ENCODE measurements at places on chromosomes 5 and 9.
A peak's percentile ranks its signal among the peaks of the same experiment; 100 is the strongest.

DNA sequence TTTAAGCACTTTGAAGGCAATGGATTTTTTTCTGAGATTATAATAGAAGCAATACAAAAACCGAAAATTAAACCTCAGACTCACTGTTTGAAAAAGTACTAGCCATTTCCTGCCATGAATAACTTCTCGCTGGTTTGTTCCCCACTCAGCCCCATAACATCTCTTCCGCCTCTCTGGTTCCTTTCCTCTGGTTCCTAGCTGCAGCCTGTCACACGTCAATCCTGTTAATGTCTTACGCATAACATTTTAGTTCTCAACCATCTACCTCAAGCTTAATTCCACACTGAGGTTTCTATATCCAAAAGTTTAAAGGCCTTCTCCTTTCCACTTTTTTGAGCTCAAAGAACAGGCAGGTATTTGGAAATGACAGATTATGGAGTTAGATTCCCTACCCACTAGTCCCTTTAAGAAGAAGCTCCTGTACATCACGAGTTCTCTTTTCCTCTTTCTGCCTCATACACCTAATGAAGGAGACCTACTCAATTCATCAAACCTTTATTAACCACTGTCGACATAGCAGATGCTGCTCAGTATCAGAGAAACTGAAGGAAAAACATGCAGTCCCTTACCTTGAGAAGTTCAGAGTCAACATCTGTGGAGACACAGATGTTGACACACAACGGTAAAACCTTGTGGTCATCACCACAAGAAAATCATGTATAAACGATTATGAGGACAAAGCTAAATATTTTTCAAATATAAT is 243.0 kb upstream of the PTGER4 start:
- no peak for DNase-seq

GRCh38 chr9:78097541-78097940 is 65.9 kb upstream of the GNAQ start:
- peak; percentile 73 for DNase-seq

GRCh38 chr5:115800108-115800507 is 16.4 kb downstream of the CDO1 start:
- no peak for DNase-seq

- DNase-seq = no peak
Measured at GRCh38 chr5:137280656-137281055, 218.5 kb downstream of the SPOCK1 start.

GRCh38 chr5:133130387-133131118 is 78.7 kb downstream of the HSPA4 start:
- peak; percentile 45 for DNase-seq

DNA sequence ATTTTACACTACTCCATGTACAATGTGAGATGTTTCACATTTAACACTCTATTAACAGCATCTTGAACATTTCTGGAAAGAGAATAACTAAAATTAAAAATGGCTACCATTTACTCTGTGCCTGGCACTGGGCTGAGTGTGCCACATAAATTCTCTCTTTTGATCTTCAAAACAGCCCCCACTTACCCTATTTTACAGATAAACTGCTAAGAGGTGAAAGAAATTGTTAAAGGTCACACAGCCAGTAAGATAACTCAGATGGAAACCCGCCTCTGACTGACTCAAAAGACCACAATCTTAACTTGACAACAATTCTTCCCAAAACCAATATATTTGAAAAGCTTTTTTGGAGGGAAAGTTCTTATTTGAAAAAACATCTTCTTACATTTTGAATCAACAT is 97.3 kb downstream of the MAPKAP1 start:
- no peak for DNase-seq

DNA sequence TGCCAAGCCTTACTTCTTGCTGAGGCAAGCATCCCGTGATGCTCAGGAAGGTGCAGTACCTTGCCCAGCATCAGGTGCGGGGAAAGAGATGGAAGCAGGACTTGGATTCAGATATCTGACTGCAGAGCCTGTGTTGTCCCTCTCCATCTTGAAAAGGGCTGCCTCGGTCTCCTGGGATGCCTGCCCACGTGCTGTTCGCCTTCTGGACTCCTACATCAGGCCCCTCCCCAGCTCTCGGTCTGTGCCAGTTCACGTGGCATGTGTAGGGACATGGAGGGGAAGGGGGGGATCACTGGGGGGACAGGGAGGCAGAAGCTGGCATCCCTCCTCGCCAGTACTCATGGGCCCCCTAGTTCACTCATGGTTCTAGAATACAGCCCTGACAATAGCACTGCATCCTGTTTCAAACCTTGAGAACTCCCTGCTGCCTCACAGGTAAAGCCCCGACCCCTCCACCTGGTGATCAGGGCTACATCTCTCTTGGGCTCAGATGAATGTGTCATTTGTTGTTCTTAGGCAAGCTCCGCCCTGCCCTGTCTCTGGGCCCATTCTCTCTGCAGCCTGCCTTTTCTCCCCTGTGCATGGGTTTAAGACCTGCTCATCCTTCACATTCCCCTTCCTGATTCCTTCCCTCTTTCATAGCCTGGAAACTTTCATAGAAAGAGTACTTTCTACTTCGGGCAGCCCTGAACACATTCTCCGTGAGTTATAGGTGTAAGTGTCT is 38.9 kb upstream of the SLC25A51 start:
- DNase-seq = no peak

GRCh38 chr9:137716694-137717287 is 98.0 kb downstream of the EHMT1 start:
- no peak for DNase-seq

GRCh38 chr5:34919077-34919476 is 3.6 kb downstream of the BRIX1 start:
- DNase-seq = no peak

DNA sequence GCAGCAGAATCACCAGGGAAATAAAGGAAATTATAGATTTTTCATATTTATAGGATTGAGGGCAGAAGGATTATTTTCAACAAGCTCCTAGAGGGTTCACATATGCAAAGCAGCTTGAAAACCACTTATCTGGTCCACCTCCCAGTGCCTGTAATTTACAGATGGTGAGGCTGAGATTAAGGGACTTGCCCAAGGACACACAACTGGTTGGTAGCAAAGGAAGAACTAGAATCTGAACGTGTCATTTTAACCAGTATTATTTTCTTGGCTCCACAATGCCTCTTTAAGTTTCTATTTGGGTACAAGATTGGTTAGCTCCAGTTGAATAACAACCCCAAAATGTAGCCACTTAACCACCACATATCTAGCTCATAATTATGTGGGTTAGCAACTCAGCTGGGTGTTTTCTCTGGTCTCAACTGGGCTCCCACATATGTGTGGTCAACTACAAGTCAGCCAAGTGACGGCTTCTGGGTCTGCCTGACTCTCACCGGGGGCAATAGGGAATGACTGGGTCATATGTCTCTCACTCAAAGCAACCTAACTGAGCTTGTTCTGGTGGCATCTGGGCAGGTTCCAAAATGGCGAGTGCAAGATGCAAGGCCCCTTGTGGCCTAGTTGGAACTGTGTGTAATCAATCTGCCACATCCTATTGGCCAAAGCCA is 127.7 kb downstream of the ZDHHC21 start:
- DNase-seq = no peak

DNA sequence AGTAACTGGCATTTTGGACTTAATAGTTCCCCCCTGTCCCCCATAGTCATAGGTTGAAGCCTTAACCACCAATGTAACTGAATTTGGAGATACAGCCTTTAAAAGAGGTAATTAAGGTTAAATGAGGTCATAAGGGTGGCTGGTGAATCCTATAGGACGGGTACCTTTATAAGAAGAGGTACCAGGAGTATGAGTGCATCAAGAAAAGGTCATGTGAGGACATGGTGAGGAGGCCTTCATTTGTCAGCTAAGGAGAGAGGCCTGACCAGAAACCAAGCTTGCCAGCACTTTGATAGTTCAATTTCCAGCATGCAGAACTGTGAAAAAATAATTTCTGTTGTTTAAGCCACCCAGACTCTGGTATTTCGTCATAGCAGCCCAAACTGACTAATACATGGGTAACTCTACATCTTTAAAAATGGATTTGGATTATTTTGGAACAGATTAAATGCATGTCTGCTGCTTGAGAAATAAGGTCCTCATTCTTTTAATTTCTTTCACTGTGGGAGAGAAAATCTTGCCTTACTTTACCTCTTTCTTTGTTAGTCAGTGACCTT is 9.7 kb downstream of the RASA1 start:
- DNase-seq = no peak

- no peak for DNase-seq
Measured at GRCh38 chr9:72983056-72983455, 30.2 kb upstream of the ALDH1A1 start.

GRCh38 chr9:107872457-107873192 is 383.1 kb upstream of the KLF4 start:
- DNase-seq = no peak

DNA sequence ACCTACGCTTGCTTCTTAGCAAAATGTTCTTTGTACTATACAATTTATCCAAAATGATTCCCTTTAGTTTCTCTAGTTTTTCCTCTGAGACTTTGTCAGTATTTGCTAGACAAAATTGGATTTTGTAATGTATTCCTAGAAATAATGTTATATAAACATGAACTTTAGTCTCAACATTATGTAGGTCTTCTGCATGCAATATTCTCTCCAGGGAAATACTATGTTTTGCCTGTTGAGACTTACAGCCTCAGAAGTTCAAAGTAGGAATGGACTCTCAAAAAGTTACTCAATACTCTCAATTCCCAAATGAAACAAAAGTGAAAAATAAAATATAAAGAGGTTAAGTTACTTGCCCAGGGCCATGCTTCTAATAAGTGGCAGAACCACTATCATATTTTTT is 24.8 kb upstream of the SMC2 start:
- no peak for DNase-seq

- peak; percentile 67 for DNase-seq
Measured at GRCh38 chr9:127905004-127905728, 5.8 kb upstream of the ST6GALNAC6 start.

- DNase-seq = no peak
Measured at GRCh38 chr5:82285206-82285605, 7.1 kb upstream of the RPS23 start.

DNA sequence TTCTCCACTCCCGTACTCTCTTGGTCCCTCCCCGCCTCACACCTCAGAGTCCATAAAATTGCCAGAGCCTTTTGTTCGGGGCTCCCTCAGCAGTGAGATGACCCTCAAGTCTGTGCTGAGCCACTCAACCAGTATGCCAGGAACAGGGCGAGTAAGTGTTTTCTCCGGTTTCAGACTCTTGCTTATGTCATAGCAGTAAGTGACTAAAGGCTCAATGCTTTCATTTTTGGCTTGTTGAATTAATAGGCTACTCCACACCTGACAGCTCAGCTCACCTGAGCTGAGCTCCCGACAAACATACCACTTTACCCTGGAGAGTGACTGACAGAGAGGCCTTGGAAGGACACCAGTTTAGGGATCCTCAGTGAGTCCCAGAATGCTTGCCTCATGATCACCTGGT is 30.5 kb downstream of the PCSK1 start:
- no peak for DNase-seq

DNA sequence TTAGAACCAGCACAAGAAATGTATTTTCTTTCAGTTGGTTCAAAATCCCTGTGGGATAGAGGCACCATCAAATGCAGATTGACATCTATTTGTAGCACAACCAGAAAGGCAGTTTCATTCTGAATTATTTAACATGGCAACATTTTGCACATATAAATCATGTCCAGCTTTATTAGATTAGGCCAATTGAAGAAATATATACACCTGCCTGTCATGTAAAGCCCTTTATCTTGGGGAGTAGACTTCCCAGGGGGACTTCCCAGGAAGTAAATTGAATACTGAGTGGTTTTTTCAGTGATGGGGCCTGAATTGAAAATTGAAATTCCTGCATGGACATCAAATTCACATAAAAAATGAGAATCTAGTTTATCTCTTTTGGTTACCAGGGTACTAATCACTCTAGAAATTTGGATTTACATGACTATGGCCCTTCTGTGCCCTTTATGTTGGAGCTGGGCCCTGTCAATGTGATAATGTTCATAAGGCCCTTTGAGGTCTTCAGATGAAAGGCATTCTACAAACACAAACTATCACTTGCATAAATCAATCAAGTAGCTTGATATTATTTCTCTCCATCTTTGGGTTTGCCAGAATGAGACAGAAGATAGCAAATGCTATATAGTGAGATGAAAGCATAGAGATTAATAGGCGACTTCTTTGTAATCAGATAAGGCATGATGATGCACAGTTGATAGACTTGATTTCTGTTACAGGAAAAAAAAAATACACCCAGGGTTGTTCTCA is 26.2 kb upstream of the ZNF608 start:
- no peak for DNase-seq

GRCh38 chr5:150021491-150022157 is 21.1 kb downstream of the HMGXB3 start:
- no peak for DNase-seq

- DNase-seq = no peak
Measured at GRCh38 chr5:30878296-30878695, 315.2 kb upstream of the CDH6 start.

Measured in HL-60 (cell line).